Left colon (tissue), 2 donors: ENCODE measurements at places on chromosomes 12 and 14.

DNA sequence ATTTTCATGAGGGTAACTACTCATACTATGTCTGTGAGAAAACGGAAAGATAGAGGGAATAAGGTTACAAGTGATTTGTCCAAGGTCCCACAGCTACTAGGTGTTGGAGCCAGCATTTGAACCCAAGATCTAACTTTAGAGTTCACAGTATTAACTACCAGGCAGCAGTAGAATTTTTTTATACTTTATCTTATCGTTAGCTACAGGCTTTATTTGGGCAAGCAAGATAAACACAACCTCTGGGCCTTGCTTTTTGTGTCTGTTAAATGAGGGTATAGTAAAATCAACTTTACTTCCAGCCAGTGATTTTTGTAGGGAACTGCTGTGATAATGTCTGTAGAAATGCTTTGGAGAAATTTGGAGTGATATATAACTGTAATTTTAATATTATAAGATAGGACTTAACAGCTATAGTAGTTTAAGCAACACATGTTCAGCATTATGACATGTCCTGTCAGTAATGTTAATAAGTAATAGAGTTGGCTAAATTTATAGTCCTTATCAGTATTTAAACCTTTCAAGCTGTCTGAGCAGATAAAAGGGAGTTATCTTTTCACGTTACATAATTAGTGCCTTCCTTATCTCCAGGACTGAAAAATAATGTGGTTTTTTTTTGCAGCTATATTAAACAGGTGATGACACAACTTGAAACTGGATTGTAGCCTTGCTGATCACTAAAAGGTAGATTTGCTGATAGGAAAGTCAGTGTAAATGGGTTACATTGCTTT lies 12.8 kb downstream of the LEMD3 start:
- no peak for DNase-seq

DNA sequence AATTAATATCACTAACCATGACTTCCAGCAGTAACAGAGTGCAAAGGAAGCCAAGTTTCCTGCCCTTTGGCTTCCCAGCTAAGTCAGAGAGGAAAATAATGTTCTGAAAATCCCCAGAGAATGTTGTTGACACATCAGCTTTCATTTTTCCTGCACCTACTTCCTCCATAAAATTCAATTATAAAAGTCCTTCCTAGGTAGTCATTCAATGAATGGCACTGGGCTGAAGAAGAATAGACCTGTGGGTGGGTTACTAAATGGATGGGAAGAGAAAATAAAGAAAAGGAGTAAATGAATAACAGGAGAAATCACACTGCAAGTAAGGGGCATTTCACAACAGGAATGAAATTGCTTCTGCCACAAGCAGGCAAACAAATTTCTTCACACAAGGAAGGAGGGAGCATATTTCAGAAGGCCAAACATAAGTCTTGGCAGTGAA lies 73.2 kb upstream of the MDM1 start:
- no peak for DNase-seq

DNA sequence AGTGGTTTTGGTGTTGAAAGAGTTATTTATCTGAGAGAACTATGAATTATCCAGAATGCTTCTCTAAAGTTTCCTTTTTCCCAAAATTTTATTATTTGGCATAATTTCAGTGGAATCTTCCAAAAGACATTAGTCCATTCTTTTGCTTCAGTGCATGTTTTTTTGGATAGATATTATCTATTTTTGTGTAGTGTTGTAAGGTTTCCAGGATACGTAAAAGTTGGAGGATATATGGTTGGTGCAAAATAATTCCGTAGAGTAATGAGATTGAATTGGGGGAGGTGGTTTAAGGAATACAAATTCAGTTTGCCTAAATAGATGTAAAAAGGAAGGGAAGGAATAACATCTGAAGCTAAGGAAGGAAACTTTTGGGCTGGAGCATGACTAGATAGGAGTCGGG lies 186.6 kb downstream of the RGS6 start:
- DNase-seq: no peak

DNA sequence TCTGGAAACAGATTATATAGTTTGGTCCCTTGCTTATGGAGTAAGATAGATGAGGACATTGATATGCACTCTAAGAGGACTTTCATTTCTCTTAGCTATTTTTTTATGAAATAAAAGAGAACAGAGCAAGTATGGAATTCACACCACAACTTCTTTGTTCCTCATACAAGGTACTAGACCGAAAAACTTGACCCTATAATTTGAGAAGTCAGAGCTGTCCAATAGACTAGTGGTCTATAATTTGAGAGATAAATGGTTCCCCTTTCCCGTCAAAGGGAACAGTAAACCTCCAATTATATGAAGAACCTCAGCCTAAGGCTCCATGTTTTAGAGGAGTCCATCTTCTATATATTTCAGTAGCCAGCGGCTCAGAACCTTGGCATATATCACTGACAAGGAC lies 58.5 kb upstream of the HIF1A start:
- DNase-seq: no peak

GRCh38 chr12:84058136-84058535 lies 854.5 kb downstream of the SLC6A15 start:
- DNase-seq: no peak

DNA sequence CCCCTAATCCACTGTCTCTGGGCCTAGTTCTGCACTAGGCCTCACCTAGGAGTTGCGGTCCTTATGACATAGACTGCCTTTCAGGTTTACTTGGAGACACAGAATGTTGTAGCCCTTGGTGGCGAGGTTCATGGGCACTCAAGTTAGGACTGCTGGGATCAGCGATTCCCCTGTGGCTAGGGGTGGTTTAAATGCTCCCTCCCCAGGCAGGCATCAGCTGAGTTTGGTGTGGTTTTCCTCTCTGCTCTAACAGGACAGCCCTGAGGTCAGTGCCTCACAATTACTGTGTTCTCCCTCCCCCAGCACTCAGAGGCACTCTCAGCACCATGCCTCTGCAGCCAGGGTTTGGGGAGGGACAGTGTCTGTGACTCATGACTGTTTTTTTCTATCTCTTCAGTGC lies 22.2 kb upstream of the RDH16 start:
- DNase-seq: no peak

- no peak for DNase-seq
Measured at GRCh38 chr14:76133103-76133502, 18.6 kb upstream of the GPATCH2L start.

DNA sequence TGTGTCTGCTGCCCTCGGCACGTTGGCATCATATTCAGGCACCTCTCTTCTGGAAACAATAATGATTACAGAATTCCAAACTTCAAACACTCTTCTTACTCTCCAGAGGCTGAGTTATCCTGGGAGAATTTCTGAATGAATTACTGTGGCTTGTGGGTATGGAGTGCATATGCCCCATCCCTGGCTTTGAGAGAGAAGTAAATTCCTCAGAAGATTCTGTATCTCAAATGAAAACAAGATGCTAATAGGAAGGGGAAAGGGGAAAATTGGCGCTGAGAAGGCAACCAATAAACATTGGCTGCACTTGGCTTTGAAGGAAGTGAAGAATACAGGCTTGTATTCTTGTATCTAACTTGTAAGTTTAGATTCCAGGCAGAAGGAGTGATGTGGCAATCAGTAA lies 132.0 kb upstream of the NOVA1 start:
- no peak for DNase-seq

DNA sequence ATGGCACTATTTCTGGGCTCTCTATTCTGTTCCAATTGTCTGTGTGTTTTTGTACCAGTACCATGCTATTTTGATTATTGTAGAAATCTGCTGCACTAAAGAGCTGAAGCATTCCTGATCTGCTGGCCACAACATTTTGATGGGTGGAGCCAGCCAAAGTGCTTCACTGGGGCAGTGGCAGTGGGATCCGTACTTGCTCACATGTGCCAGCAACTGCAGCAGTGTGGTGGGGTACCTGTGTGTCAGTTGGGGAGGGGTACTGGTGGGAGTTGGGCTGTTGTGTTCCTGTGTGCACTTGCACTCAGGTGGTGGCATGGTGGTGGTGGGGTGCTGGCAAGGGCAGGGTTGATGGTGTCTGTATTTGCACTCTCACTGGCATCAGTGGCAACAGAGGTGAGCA lies 204.6 kb upstream of the ALG10 start:
- DNase-seq: no peak

GRCh38 chr12:101010896-101011295 lies 199.1 kb downstream of the SLC5A8 start:
- DNase-seq: no peak

GRCh38 chr12:52818388-52818787 lies 4.5 kb upstream of the KRT4 start:
- DNase-seq: no peak

- DNase-seq: peak; percentile 86
Measured at GRCh38 chr14:99518441-99519346, 37.5 kb downstream of the CCNK start.

- no peak for DNase-seq
Measured at GRCh38 chr12:66931091-66931490, 252.2 kb upstream of the GRIP1 start.

DNA sequence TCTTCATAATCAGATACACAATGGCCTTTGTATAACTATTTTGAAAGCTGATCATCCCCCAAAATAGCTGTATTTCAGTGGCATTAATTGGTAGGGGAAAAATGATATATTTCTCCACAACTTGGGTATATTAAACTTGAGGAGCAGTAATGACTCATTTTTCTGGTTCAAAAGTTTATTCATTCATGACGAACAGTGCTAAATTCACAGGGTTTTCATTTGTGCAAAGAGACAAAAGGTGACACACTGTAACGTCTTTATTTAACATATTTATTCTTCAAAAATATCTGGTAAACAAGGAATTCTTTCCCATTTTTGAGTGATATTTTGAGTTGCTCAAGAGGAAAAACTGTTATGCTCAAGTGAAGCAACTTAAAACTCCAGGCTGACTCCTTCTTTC lies 415.5 kb upstream of the SOX5 start:
- no peak for DNase-seq

DNA sequence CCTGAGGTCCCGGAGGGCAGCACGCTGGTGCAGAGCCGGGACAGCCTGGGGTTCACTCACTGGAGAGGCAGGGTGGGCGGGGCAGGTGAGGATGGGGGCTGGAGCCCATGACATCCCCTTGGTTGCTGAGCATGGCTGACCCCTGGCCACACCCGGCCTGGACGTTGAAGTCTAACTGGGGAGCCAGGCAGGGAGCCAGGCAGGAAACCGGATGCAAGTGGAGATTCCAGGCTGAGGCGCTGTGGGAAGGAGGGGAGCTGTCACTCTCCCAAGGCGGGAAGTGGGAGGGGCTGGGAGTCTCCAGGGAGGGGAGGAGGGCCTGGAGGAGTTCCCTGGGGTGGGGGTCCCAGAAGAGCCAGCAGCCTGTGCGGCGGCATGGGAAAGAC lies 7.7 kb upstream of the INF2 start:
- DNase-seq: peak; percentile 91

DNA sequence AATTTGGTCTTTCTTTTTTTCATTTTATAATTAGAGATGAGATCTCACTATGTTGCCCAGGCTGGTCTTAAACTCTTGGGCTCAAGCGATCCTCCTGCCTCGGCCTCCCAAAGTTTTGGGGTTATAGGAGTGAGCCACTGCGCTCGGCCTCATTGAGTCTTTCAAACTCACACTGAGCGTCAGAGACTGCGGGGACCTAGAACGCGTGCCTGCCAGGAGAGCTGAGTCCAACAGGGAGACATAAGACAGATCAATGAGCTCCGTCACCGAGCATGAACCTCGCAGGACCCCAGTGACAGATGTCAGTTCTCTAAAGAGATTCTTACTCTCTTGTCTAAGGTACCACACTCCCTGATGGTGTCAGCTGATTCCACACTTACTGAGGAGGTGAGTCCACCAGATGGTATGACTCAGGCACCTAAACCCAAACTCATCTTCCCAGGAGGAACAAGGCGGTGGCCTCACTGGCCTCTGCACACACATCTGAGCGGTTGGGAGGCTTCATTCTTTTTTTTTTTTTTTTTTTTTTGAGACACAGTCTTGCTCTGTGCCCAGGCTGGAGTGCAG lies 58.9 kb downstream of the CCDC88C start:
- DNase-seq: no peak

DNA sequence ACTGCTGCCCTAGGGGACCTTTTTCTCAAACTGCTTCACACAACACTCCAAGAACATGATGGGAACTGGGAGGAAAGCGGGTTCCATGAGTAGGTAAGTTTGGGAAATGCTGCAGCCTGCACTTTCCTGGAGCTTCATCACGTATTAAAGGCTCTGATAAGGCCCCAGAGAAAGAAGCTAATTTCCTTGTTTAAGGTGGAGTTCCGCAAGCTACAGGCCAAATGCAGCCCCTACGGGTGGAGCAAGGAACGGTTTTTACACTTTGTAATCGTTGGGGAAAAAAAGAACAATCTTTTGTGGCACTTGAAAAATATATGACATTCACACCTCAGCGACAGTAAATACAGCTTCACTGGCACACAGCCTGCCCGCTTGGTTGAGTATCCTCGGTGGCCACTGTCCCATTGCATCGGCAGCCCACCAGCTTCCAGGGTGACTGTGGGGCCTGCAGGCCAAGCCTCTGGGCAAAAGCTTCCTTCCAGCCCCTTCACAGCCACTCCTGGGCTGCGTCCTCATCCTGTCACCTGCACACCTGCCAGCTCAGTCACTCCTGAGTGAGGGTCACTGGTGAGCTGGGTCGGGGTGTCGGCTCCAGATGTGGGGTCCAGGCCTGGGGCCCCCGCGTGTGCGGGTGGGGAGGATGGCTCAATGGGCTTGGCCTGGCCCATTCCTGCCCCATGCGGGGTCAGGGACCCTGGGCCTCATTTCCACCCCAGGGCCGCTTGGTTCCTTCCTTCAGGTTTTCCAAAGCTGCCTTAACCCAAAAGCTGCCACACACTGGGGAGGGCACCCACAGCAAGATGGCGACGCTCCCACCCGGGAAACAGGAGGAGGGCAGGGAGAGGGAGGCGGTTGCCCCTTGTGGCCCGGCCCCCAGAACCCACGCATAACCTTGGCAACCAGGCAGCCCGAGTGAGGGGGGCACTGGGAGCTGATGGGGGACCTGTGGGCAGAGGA lies 2.4 kb downstream of the AMN start:
- no peak for DNase-seq

GRCh38 chr14:95833429-95833828 lies 43.2 kb upstream of the TUNAR start:
- no peak for DNase-seq

DNA sequence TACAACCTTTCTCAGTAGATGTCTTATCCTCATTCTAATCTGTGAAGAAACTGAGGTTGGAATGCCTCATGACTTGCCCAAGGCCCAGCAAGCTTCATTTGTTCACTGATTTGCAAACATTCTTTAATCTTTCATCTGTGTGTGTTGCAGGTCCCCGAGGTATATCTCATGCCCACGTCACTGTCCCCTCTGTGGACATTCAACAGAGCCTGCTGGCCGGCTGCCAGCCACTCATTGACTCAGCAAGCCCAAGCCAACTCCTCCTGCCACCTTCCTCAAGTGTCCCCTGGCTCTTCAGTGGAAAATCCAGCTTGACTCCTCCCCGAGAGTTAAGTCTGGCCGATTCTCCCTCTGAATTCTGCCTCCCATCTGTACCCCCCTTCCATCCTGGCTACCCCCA lies 1.9 kb upstream of the DCAF4 start:
- DNase-seq: peak; percentile 23
